ENCODE measurements at places on chromosomes 1 and 21.

DNA sequence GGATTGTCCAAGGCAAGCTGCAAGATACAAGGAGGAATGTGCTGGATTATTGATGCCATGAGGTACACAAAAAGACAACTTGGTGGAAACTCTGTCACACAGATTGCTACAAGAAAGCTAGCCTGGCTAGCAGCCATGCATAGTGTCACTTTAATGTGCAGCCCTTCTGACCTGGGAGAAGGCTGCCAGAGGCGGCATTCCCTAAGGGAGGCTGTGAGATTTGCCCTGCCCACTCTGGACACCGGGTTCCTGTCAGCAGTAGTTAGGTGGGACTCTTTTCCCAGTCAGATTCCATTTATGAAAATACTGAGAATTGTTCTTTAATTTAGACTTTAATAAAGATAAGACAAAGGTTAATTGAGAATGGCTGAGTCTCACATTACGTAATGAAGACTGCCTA lies 47.8 kb upstream of the SYT6 start:
- no peak overlapping the region for H3K27ac ChIP-seq
- H3K27me3 ChIP-seq, result no peaks in the 10 kb centered on the region
- no peaks in the 10 kb centered on the region for H3K4me1 ChIP-seq
- no peak overlapping the region for H3K4me3 ChIP-seq
- no peak for DNase-seq
- no peaks in the 10 kb centered on the region for H3K36me3 ChIP-seq

- no peaks in the 10 kb centered on the region for H3K4me1 ChIP-seq
- no peak overlapping the region for H3K27ac ChIP-seq
- DNase-seq, result no peak
- no peaks in the 10 kb centered on the region for H3K27me3 ChIP-seq
- H3K36me3 ChIP-seq, result no peaks in the 10 kb centered on the region
- H3K4me3 ChIP-seq, result no peak overlapping the region
Measured at GRCh38 chr1:36927826-36928225, 106.5 kb downstream of the GRIK3 start.

GRCh38 chr1:223772771-223773160 lies 60.4 kb downstream of the CAPN2 start:
- no peaks in the 10 kb centered on the region for H3K27me3 ChIP-seq
- H3K36me3 ChIP-seq, result no peaks in the 10 kb centered on the region
- H3K4me3 ChIP-seq, result no peak overlapping the region
- peak overlapping the region; percentile 64 for H3K27ac ChIP-seq
- DNase-seq, result no peak

- H3K4me1 ChIP-seq, result peaks cover 4% of the 10 kb centered on the region
- H3K36me3 ChIP-seq, result no peaks in the 10 kb centered on the region
- H3K27ac ChIP-seq, result no peak overlapping the region
Measured at GRCh38 chr1:23772049-23772853, 6.0 kb upstream of the PITHD1 start.

DNA sequence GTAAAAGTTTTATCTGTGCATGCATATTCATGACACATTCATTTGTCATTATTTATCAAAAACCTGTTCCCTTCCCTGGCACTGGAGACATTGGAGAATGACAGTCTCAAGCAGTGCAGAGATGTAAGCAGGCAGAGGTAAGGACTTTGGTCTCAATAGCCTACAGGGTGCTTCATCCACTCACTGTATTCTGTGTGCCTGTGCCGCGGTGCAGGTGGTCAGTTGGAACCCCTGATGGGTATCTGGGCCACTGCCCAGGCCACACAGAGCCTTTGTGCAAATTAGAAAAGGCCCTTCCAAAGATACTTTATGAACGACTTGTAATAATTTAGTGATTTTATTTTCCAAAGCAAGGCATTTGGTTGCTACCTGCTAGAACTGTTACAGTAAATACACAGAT lies 44.0 kb downstream of the CDC42 start:
- no peak overlapping the region for H3K27ac ChIP-seq
- no peak for DNase-seq
- no peak overlapping the region for H3K4me3 ChIP-seq
- no peaks in the 10 kb centered on the region for H3K36me3 ChIP-seq
- no peaks in the 10 kb centered on the region for H3K27me3 ChIP-seq

- H3K27ac ChIP-seq, result no peak overlapping the region
- H3K4me1 ChIP-seq, result no peaks in the 10 kb centered on the region
- no peaks in the 10 kb centered on the region for H3K27me3 ChIP-seq
- no peaks in the 10 kb centered on the region for H3K36me3 ChIP-seq
Measured at GRCh38 chr1:10614377-10615225, 139.9 kb downstream of the PEX14 start.

Data from uterus (tissue), 4 donors.